ENCODE measurements at places on chromosomes 7 and 10.
A peak's percentile ranks its signal among the peaks of the same experiment; 100 is the strongest.

GRCh38 chr10:1605999-1606940 is 131.1 kb downstream of the ADARB2 start:
- no peak for DNase-seq
- no peak overlapping the region for H3K27ac ChIP-seq
- no peaks in the 10 kb centered on the region for H3K36me3 ChIP-seq
- H3K27me3 ChIP-seq = peaks cover 23% of the 10 kb centered on the region
- H3K4me3 ChIP-seq = no peak overlapping the region

GRCh38 chr10:129517680-129518057 is 50.6 kb downstream of the MGMT start:
- peaks cover 2% of the 10 kb centered on the region for H3K36me3 ChIP-seq
- H3K4me3 ChIP-seq = no peak overlapping the region
- no peaks in the 10 kb centered on the region for H3K27me3 ChIP-seq
- no peaks in the 10 kb centered on the region for H3K4me1 ChIP-seq
- H3K27ac ChIP-seq = no peak overlapping the region
- no peak for DNase-seq

DNA sequence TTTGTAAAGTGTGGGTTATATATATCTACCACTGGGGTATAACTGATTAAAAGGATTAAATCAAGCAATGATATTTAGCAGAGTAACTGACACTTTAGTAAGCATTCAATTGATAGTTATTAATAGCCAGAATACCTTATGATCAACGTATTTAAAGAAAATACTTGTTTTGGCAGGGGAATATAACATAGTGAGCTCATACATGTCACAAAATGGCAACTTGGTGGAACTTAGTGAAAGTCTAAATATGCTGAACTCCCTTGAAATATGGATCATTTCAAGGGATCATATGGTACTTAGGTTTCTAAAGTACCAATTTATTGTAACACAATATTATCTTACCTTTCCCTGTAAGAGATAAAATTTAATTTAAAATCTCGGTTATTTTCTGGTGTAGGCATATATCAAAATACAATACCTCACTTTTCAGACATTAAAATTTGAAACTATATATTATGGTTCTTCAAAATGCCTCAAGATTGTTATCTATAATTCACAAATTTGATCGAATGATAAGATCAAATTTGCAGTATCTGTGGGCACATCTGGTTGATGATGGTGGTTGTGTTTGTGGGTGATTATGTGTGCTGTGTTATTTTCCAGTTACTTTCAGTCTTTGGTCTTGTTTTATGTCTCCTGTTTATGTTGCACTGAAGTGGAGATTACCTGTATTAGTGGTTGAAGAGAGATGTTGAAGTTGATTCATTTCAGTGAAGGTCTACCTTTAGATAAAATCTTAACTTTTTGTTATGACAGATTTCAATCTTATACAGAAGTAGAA is 5.2 kb downstream of the ARL4A start:
- H3K27ac ChIP-seq = peak overlapping the region; percentile 32
- peaks cover 9% of the 10 kb centered on the region for H3K36me3 ChIP-seq
- H3K27me3 ChIP-seq = no peaks in the 10 kb centered on the region
- no peak for DNase-seq
- peaks cover 39% of the 10 kb centered on the region for H3K4me1 ChIP-seq
- peak overlapping the region; percentile 1 for H3K4me3 ChIP-seq

DNA sequence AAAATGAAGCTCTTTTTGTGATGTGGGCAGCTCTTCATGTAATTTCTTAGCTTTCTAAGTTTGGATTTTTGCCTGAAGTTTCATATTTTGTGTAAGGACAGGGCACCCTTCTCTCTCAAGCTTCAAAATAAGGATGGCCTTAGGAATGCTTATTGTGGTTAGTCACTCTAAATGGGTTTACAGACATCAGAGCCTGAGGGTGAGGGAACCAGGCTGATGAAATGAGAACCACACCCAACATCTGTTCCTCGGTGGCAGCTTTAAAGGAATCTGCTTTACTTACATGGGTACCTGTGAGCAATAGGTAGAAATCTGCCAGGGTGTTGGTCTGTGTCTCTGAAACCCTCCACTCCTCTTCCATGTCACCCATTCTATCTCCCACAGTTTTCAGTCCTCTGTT is 174.3 kb downstream of the EMX2 start:
- H3K27me3 ChIP-seq = peaks cover 10% of the 10 kb centered on the region
- no peak overlapping the region for H3K4me3 ChIP-seq
- DNase-seq = no peak
- H3K27ac ChIP-seq = no peak overlapping the region

- no peaks in the 10 kb centered on the region for H3K27me3 ChIP-seq
- no peak for DNase-seq
- no peak overlapping the region for H3K4me3 ChIP-seq
- peaks cover 20% of the 10 kb centered on the region for H3K36me3 ChIP-seq
These were observed 9.8 kb downstream of the RHBDD2 start for GRCh38 chr7:75888464-75889222.

DNA sequence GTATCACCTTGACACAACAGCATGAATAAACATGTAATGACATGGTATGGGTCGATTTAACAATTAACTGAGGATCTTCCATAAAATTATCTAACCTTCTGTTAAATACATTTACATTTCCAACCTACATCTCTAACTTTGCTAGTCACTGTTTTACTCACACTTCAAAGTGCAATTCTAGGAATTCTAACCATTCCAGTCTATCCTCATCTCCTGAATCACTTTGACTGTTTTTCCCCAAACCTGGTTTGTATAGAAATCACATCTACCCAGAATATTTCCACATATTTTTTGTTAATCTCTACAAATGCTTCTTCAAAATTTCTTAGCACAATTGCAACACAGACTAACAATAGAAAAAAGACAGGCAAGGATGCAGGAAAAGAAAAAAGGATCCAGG is 6.2 kb downstream of the ABI1 start:
- H3K4me3 ChIP-seq = no peak overlapping the region
- H3K27ac ChIP-seq = no peak overlapping the region
- no peak for DNase-seq
